ENCODE measurements at places on chromosomes 11 and 22. TPM values are rescaled to one million over a fixed set of nuclear protein-coding genes. Genes with fewer than 3 reads are reported as not detected.

Gene ATL3
- 98.5 TPM for total RNA-seq

Gene ACTN3
- total RNA-seq, result not detected

Gene MRGPRE
- not detected for total RNA-seq

Gene KIF18A
- total RNA-seq, result 0.22 TPM

Gene TST
- 64.5 TPM for total RNA-seq

Gene CRYBB2
- not detected for total RNA-seq

Gene HIC2
- 5.4 TPM for total RNA-seq

- no peaks in the 10 kb centered on the region for H3K36me3 ChIP-seq
- no peak overlapping the region for H3K27ac ChIP-seq
- no peaks in the 10 kb centered on the region for H3K27me3 ChIP-seq
- no peaks in the 10 kb centered on the region for H3K4me1 ChIP-seq
These were observed 1.1 kb upstream of the ALG8 start for GRCh38 chr11:78140392-78141077.

DNA sequence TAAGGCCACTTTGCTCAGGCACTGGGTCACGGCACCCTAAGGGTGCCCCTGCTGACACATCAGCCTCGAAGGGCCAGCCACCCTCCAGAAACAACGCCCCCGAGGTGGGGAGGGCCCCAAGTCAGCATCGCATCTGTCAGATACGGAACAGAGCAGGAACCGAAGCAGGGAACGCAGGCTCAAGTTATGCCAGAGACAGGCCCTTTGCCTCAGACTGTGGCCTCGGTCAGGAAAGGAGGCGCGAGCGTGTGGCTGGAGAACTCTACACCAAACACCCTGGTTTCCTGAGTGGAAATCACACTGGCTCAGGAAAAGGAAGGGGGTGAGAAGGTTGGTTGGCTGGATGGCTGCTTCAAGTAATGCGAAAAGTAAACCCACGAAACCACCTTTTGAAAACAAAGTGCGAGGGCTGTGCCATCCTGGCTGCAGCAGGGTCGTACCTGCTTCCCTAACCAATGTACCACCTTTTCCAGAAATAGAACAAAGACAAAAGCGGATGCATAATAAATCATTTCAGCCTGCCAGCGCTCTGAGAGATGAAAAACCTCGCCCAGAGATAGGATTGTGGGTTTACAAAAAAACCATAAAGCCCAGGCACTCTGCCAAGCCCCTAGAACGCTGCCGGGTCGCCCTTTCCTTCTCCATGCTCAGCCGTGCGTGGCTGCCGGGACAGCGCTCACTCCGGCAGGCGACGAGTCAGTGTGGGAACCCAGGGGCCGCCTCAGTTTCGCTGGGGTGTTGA, 38.6 kb downstream of the TRMU start:
- no peaks in the 10 kb centered on the region for H3K36me3 ChIP-seq
- H3K27me3 ChIP-seq, result no peaks in the 10 kb centered on the region
- H3K27ac ChIP-seq, result no peak overlapping the region
- no peaks in the 10 kb centered on the region for H3K4me1 ChIP-seq
- H3K4me3 ChIP-seq, result no peak overlapping the region

GRCh38 chr11:66059966-66060680, 8.0 kb downstream of the SF3B2 start:
- no peaks in the 10 kb centered on the region for H3K4me1 ChIP-seq
- H3K27ac ChIP-seq, result no peak overlapping the region
- no peaks in the 10 kb centered on the region for H3K27me3 ChIP-seq
- no peak overlapping the region for H3K4me3 ChIP-seq

- no peaks in the 10 kb centered on the region for H3K27me3 ChIP-seq
- H3K4me3 ChIP-seq, result no peak overlapping the region
- H3K27ac ChIP-seq, result no peak overlapping the region
- no peaks in the 10 kb centered on the region for H3K4me1 ChIP-seq
- no peak for DNase-seq
These were observed 306.6 kb downstream of the BUD13 start for GRCh38 chr11:116466191-116466590.

DNA sequence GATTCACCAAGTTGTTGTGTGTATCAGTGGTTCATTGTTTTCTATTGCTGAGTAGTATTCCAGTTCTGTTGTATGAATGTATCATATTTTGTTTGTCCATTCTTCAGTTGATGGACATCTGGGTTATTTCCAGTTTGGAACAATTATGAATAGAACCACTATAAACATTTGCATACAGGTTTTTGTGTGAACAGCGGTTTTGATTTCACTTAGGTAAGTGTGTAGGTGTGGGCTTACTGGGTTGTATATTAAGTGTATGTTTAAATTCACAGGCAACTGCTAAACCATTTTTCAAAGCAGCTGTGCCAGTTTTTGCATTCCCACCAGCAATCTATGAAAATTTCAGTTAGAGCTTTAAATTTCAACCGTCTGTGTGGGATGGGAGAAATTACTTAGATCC, 217.8 kb downstream of the NELL1 start:
- H3K4me1 ChIP-seq, result no peaks in the 10 kb centered on the region
- no peaks in the 10 kb centered on the region for H3K36me3 ChIP-seq
- no peak overlapping the region for H3K27ac ChIP-seq
- H3K27me3 ChIP-seq, result no peaks in the 10 kb centered on the region
- DNase-seq, result no peak

GRCh38 chr11:114774599-114775361, 96.5 kb downstream of the NXPE2 start:
- no peak overlapping the region for H3K27ac ChIP-seq
- no peak for DNase-seq
- no peaks in the 10 kb centered on the region for H3K36me3 ChIP-seq
- no peaks in the 10 kb centered on the region for H3K27me3 ChIP-seq

DNA sequence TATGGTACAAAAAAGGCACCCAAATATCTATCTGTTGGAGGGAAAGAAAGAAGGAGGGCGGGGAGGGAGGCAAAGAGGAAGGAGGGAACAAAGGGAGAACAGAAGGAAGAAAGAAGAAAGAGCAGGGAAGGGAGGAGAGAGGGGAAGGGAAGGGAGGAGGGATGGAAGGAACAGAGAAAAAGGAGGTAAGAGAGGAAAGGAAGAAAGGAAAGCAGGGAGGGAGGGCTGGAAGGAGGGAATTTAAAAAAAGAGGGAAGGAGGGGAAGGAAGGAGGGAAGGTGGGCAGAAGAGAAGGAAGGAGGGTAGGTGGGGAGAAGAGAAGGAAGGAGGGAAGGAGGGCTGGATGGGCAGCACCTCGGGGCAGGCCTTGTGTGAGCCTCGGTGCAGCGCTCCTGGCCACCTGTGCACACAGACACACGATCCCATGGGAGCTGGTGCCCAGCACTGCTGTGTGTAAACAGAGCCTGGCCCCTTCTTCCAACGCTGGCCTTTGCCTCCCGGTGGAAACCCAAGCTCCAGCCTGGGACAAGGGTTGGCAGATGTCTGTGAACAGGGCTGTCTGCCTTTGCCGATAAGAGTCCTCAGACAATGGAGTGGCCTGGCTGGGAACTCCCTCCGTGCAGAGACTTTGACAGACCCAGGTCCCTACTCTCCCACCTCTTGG, 23.2 kb downstream of the SMIM38 start:
- H3K4me3 ChIP-seq, result no peak overlapping the region
- no peak for DNase-seq
- no peak overlapping the region for H3K27ac ChIP-seq
- H3K36me3 ChIP-seq, result no peaks in the 10 kb centered on the region

- no peak overlapping the region for H3K27ac ChIP-seq
- no peak overlapping the region for H3K4me3 ChIP-seq
- H3K36me3 ChIP-seq, result peaks cover 6% of the 10 kb centered on the region
- no peak for DNase-seq
These were observed 16.2 kb downstream of the API5 start for GRCh38 chr11:43327987-43328386.

- DNase-seq, result peak; percentile 23
- no peak within 1 kb of the TSS for H3K4me3 ChIP-seq
- no peaks in the 10 kb centered on the region for H3K36me3 ChIP-seq
- peaks cover 10% of the 10 kb centered on the region for H3K4me1 ChIP-seq
- no peak within 1 kb of the TSS for H3K27ac ChIP-seq
These were observed at the start of gene NTM for GRCh38 chr11:131370090-131370751. TSS of gene NTM (plus strand) at chr11:131370615.

GRCh38 chr22:19872779-19873137, 18.1 kb upstream of the GNB1L start:
- peak; percentile 11 for DNase-seq
- H3K4me3 ChIP-seq, result no peak overlapping the region
- H3K36me3 ChIP-seq, result no peaks in the 10 kb centered on the region
- peaks cover 18% of the 10 kb centered on the region for H3K4me1 ChIP-seq
- H3K27me3 ChIP-seq, result no peaks in the 10 kb centered on the region
- H3K27ac ChIP-seq, result no peak overlapping the region

DNA sequence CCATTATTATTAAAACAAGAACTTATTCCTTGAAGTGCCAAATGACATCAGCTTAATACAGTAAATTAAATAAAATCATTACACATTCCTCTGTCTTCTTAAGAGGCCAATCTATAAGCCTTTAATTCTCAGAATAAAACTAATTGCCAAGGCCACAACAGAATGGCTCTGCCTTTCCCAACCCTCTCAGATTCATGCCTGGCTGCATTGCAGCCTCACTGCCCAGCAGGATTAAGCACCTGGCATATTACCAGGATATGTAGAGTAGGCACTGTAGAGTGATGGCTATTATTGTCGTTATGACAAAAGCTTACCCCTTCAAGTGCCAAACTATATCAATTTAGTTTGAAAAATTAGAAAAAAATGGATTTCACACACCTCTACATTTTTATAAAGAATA, 9.4 kb upstream of the CALCA start:
- no peak for DNase-seq
- no peak overlapping the region for H3K4me3 ChIP-seq
- H3K4me1 ChIP-seq, result no peaks in the 10 kb centered on the region
- H3K36me3 ChIP-seq, result no peaks in the 10 kb centered on the region

DNA sequence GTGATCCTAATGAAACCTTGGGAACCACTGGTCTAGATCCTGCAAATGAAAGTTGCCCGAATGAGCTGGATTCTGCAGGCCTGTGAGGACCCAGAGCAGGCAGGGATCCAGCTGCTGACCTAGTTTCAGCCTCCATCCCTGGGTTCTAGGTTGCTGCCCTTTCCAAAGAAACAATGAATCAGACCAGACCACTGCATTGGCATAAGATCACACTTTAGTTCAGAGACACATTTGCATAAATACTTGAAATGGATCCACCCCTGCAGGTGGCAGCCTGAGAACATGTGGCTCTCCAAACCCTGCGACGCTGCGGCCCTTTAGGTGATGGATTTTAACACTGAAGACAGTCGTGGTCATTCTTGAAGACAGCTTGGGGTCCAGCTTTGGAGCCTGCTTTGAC, 23.7 kb downstream of the ADAMTS8 start:
- peak overlapping the region; percentile 79 for H3K27ac ChIP-seq
- no peaks in the 10 kb centered on the region for H3K4me1 ChIP-seq
- H3K4me3 ChIP-seq, result no peak overlapping the region
- no peaks in the 10 kb centered on the region for H3K27me3 ChIP-seq
- no peak for DNase-seq

DNA sequence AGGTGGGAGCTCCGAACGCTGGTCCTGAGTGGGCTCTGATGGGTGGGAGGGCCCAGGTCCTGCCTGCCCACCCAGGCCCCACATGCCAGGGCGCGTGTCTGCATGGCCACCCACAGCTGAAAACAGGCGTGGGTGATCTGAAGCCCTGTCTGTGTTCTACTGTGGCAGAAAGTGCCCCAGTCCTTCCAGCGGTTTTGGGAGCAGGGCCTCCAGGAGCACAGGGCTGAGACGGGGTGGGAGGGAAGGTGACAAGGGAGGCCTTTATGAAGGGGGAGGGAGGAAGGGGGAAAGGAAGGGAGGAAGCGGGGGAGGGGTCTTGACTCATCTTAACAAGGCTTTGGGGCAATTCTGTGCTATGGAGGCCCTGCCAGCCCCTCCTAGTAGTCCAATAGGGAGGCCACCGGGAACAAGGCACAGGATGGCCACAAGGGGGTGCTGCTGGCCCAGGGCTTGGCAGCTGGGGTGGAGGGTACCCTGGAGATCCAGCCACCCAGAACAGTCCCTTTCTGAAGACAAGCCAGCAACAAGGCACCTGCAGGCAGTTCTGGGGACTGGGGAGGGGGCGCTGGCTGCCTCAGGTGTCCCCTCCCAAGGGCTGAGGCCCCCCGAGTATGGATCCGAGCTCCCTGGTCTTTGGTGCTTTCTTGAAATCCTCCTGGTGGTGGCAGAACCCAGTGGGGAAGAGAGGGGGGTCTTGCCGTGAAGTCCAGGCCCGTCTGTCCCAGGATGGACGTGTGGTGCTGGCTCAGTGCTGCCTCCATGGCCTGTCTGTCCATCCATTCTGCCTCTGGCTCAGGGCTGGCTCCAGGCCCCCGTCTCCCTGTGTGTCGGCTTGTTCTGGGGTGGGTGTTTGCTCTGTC, 6.3 kb upstream of the FADS3 start:
- H3K27ac ChIP-seq, result peak overlapping the region; percentile 93
- H3K27me3 ChIP-seq, result no peaks in the 10 kb centered on the region
- no peaks in the 10 kb centered on the region for H3K36me3 ChIP-seq
- H3K4me3 ChIP-seq, result no peak overlapping the region
- DNase-seq, result peak; percentile 69
- peaks cover 14% of the 10 kb centered on the region for H3K4me1 ChIP-seq

- no peaks in the 10 kb centered on the region for H3K4me1 ChIP-seq
- H3K27ac ChIP-seq, result no peak overlapping the region
- no peak overlapping the region for H3K4me3 ChIP-seq
- no peak for DNase-seq
These were observed 1629.6 kb downstream of the FAM181B start for GRCh38 chr11:81104051-81104450.

DNA sequence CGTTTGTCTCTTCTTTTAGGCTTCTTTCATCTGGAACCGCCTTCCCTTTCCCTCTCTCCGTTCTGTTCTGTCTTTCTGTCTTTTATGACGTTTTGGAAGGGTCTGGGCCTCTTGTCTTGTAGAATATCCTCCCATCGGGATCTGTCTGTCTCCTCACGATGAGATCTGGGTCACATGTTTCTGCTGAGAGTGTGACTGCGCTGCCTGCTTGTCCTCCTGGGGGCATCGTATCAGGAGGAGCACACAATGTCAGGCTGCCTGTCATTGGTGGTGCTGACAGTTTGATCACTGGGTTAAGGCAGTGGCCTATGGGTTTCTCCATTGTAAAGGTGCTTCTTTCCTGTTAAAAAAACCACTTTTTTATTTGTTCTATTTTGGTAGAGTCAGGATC, 60.4 kb upstream of the PARVG start:
- H3K36me3 ChIP-seq, result no peaks in the 10 kb centered on the region
- H3K4me1 ChIP-seq, result no peaks in the 10 kb centered on the region
- H3K27me3 ChIP-seq, result no peaks in the 10 kb centered on the region

DNA sequence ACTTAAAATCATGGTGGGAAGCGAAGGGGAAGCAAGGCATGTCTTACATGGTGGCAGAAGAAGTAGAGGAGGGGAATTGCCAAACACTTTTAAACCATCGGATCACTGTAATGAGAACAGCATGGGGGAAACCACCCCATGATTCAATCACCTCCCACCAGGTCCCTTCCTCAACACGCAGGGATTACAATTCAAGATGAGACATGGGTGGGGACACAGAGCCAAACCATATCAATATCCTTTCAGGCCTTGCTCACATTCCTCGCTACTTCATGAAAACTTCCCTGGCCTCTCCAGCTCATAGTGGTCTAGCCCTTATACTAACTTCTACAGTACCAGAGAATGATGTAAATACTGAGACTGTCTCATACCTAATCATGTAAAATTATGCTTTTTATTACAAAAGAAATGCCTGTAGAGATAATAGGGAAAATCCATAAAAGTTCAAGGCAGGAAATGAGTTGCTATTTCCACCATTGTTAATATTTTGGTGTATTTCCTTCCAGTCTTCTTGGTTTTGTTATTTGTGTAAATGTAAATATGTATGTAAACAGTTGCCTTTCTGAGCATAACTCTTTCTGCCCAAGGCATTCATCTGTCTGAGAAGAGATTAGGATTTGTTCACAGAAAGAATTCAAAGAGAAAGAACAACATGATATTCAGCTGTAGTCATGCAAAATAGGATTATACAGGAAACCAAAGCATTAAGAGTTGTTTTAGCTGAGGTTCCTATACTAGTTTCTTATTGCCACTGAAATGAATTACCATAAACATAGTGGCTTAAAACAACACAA, 104.3 kb upstream of the LDLRAD3 start:
- H3K27me3 ChIP-seq, result no peaks in the 10 kb centered on the region
- no peak for DNase-seq
- H3K4me1 ChIP-seq, result no peaks in the 10 kb centered on the region
- H3K27ac ChIP-seq, result no peak overlapping the region

Data from tibial nerve (tissue), 4 donors.